ENCODE measurements at places on chromosomes 2 and 18. TPM values are rescaled to one million over a fixed set of nuclear protein-coding genes. Genes with fewer than 3 reads are reported as not detected.
A peak's percentile ranks its signal among the peaks of the same experiment; 100 is the strongest.

DNA sequence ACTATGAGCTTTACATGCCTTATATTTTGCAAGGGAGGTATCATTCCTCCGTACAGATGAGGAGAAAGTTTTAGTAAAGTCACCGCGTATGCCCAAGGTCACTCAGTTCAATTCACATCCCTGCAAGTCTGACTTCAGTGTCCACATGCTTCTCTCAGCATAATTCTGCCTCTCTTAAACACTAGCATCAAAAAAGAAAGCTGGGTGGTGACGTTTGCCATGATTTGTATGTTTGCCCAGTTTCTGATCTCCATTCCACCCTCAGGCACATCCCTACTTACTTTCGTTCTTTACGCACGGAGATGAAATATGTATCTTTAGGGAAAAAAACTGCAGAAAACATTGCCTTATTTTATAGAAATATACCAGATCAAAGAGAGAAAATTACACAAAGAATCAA lies 129.2 kb upstream of the PTPRM start:
- H3K27me3 ChIP-seq = no peaks in the 10 kb centered on the region
- no peak overlapping the region for H3K4me3 ChIP-seq
- no peak overlapping the region for H3K27ac ChIP-seq
- DNase-seq = no peak

The ALK gene
- 56.4 TPM for total RNA-seq

- no peaks in the 10 kb centered on the region for H3K4me1 ChIP-seq
- no peak for DNase-seq
- H3K27ac ChIP-seq = no peak overlapping the region
Observed at GRCh38 chr2:8246137-8246536, 435.7 kb upstream of the ID2 start.

DNA sequence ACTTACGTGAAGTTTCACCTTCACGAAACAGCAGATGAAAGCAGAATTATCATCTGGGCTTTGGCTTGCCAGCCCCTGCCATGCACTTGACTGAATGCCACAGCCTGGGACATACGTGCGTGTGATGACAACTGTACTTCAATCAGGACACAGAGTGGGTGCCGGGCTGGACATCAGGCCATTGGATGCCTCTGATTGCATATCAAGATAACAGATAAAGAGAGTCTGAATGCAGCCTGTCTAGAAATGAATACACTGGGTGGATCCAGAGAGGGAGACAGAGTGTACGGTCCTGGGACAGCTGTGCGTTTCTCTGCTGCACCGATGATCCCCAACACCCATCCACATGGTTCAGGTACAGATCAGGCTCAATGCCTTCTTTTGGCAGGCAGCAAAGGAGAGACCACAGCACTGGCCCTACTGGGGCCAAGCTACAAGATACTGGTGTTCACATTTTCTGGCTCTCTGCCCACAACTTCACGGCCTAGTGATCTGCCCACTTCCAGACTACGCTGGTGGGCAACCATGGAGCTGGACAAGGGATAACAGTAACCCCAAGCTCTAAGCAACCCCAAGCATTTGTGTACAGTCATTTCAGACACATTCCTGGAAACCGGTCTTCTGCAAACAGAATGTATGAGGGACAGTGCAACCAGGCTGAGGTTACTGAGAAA lies 35.6 kb downstream of the FBLN7 start:
- H3K36me3 ChIP-seq = no peaks in the 10 kb centered on the region
- DNase-seq = peak; percentile 50
- H3K27me3 ChIP-seq = no peaks in the 10 kb centered on the region
- peaks cover 6% of the 10 kb centered on the region for H3K4me1 ChIP-seq

GRCh38 chr2:39407516-39408296 lies 29.4 kb downstream of the MAP4K3 start:
- no peak for DNase-seq
- peaks cover 8% of the 10 kb centered on the region for H3K4me1 ChIP-seq
- no peaks in the 10 kb centered on the region for H3K36me3 ChIP-seq
- no peak overlapping the region for H3K4me3 ChIP-seq
- H3K27ac ChIP-seq = no peak overlapping the region

- H3K27ac ChIP-seq = no peak overlapping the region
- no peaks in the 10 kb centered on the region for H3K36me3 ChIP-seq
- peak; percentile 47 for DNase-seq
- H3K27me3 ChIP-seq = 0 out of 2 replicates have a peak, but pooled peaks cover 7% of the 10 kb centered on the region
- no peak overlapping the region for H3K4me3 ChIP-seq
Observed at GRCh38 chr2:176638167-176639015, 369.1 kb downstream of the MTX2 start.

DNA sequence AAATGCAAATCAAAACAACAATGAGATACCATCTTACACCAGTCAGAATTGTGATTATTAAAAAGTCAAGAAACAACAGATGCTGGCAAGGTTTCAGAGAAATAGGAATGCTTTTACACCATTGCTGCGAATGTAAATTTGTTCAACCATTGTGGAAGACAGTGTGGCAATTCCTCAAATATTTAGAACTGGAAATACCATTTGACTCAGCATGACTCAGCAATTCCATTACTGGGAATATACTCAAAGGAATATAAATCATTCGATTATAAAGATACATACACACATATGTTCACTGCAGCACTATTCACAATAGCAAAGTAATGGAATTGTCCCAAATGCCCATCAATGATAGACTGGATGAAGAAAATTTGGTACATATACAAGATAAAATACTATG lies 516.7 kb downstream of the ERBB4 start:
- DNase-seq = no peak
- H3K27me3 ChIP-seq = no peaks in the 10 kb centered on the region
- H3K4me1 ChIP-seq = no peaks in the 10 kb centered on the region
- no peak overlapping the region for H3K4me3 ChIP-seq

- no peaks in the 10 kb centered on the region for H3K4me1 ChIP-seq
- no peak overlapping the region for H3K4me3 ChIP-seq
- no peaks in the 10 kb centered on the region for H3K36me3 ChIP-seq
- no peak overlapping the region for H3K27ac ChIP-seq
- H3K27me3 ChIP-seq = no peaks in the 10 kb centered on the region
Observed at GRCh38 chr2:147469471-147469870, 375.4 kb upstream of the ACVR2A start.

- H3K36me3 ChIP-seq = no peaks in the 10 kb centered on the region
- no peak overlapping the region for H3K27ac ChIP-seq
- H3K4me3 ChIP-seq = no peak overlapping the region
- H3K4me1 ChIP-seq = peaks cover 23% of the 10 kb centered on the region
- DNase-seq = no peak
Observed at GRCh38 chr2:3112131-3112530, 265.5 kb downstream of the EIPR1 start.

The PDE1A gene
- total RNA-seq = 1.6 TPM

- H3K4me3 ChIP-seq = no peak overlapping the region
- DNase-seq = no peak
- H3K27ac ChIP-seq = no peak overlapping the region
- no peaks in the 10 kb centered on the region for H3K36me3 ChIP-seq
Observed at GRCh38 chr18:2325308-2325849, 245.9 kb downstream of the METTL4 start.

DNA sequence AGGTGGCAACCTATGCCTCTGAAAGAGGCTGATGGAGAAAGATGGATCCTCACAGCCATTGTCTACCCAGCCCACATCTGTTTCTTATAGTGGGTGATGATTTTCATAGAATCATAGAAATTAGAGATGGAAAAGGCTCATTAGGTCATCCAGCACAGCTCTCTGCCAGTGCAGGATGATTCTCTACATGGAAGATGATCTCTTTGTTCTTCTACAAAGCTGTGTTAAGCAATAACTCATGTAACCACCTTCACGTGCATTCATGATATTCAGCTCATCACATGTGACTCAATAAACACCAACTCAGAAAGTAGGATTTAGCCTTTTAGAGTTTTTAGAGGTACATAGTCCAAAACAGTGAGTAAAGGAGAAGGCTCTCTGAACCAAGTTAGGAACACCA lies 539.4 kb upstream of the ID2 start:
- no peak overlapping the region for H3K27ac ChIP-seq
- no peaks in the 10 kb centered on the region for H3K36me3 ChIP-seq
- no peaks in the 10 kb centered on the region for H3K4me1 ChIP-seq
- no peak overlapping the region for H3K4me3 ChIP-seq
- DNase-seq = no peak
- H3K27me3 ChIP-seq = peaks cover 3% of the 10 kb centered on the region

The LBH gene
- total RNA-seq = 140 TPM

The ARL5A gene
- 64.5 TPM for total RNA-seq

The ZNF396 gene
- total RNA-seq = 0.06 TPM

- no peak overlapping the region for H3K27ac ChIP-seq
- no peak for DNase-seq
- H3K4me3 ChIP-seq = no peak overlapping the region
- no peaks in the 10 kb centered on the region for H3K36me3 ChIP-seq
- H3K4me1 ChIP-seq = no peaks in the 10 kb centered on the region
- H3K27me3 ChIP-seq = no peaks in the 10 kb centered on the region
Observed at GRCh38 chr18:12621742-12622306, 36.1 kb downstream of the SPIRE1 start.

The CLEC4F gene
- total RNA-seq = not detected

Data from SJCRH30 (cell line).